Substantia nigra (tissue), 51 donors: ENCODE measurements at places on chromosomes 1 and 21.
A peak's percentile ranks its signal among the peaks of the same experiment; 100 is the strongest.

- no peak for DNase-seq
Observed at GRCh38 chr1:162230096-162230495, 146.6 kb downstream of the SPATA46 start.

- no peak for DNase-seq
Observed at GRCh38 chr1:226337276-226337875, 28.4 kb upstream of the LIN9 start.

GRCh38 chr1:46027788-46028573 lies 104.4 kb downstream of the PIK3R3 start:
- DNase-seq = no peak

DNA sequence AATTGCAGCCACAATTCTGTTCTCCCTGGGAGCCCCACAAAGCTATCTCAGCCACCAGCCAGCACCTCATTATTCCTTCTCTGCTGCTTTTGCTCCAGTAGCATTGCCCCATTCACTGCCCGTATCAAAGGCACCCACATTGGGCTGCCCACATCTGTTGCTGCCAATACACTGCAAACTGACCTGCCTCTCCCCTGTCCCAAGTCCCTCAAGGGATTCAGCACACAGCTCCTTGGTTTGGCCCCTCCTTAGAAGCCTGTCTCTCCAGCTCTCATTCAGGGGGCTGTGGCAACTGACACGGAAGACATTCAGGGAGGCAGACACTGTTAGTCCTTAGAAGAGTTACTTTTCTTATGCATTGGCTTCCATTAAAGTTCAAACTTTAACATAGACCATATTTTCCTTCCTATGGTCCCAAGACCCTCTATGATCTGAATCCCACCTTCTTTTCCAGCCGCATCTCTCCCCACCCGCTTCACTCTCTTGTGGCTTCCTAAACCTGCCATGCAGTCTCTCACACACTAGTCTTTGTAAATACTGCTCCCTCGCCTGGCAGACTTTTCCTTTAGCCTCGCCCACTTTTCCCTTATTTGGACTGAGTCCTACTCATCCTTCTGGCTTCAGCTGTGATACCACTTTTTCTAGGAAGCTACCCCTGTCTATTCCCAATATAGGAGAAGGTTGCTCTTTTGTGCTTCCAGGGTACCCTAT lies 19.3 kb upstream of the KLHDC8A start:
- DNase-seq = no peak

DNA sequence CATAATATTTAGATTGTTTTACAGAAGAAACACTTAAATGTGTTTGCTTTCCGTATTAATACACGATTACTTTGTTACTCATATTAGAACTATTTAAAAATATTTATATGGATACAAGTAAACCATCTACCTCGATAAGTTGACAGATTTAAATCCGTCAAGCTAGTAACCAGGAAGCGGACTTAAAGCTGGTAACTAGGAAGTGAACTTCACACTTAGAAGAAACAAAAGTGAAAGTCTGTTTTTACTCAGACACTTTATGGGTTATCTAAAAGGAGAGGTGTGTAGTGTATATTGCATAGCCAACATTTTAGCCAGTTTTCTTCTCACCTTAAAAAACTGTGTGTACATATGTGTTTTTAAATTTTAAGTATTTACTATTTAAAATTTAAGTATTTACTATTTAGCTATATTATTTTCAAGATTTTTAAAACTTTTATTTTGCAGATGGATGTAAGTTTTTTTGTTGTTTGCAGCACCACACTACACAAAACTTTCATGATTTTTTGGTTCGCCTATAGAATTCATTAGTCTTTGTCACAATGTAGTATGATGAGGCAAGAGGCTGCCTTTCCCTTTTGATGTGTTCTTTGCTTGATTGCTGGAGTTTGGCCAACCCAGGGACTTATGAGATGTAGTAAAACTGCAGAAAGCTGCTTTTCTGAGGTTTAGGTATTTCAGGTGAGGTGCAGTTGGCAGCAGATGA lies 2.7 kb downstream of the USP25 start:
- DNase-seq = no peak

DNA sequence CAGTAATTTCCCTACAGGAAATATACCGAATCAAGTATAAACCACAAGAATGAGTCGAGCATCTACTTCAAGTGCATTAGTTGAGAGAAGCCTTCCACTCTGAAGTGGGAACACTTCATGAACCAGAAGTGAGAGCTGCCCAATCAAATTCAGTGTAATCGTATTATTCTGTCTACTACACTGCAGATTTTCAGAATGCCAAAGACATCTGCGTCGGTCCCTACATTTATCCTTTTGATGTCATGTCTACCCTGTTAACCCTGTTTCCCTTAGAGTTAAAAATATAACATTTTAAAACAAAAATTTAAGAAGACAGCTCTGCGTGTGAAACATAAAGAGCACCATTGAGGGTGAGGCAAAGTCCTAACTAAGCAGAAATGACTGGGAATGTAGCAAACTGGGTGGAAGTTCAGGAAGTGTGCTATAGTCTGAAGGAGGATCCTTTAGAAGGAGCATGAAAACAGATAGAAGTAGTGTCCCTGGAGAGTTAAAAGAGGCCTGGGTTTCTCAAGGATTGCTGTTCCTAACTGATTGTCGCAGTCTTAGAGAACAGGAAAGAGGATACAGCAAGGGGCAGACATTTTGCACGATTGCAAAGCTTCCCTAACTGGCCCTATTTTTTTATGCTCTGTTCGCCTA lies 291.2 kb downstream of the PTPRC start:
- DNase-seq = no peak

GRCh38 chr1:229271448-229272159 lies 693 bp downstream of the RAB4A start:
- no peak for DNase-seq

GRCh38 chr1:83102630-83103071 lies 896.3 kb downstream of the TTLL7 start:
- no peak for DNase-seq

- DNase-seq = no peak
Observed at GRCh38 chr1:93471284-93471683, 23.4 kb downstream of the FNBP1L start.

- DNase-seq = no peak
Observed at GRCh38 chr1:67304023-67304422, 3.6 kb upstream of the IL12RB2 start.

DNA sequence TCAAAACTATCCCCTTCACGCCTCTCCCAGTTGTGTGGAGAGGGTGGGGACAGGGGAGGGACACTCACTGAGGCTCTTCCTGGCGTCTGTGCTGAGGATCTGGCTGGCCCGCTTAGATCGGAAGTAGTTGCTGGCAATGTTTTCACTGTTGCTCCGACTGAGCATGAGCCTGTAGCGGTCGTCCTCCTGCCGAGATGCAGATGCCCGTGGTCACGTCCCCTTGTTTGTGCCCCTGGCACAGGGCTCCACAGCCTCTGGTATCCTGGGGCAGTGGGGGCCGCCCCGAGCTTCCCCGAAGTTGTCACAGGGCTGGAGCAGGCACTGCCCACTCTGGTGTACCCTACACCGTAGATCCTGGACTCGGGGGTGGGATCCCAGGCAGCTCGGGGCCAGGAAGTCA lies 5.0 kb upstream of the DDOST start:
- DNase-seq = no peak

DNA sequence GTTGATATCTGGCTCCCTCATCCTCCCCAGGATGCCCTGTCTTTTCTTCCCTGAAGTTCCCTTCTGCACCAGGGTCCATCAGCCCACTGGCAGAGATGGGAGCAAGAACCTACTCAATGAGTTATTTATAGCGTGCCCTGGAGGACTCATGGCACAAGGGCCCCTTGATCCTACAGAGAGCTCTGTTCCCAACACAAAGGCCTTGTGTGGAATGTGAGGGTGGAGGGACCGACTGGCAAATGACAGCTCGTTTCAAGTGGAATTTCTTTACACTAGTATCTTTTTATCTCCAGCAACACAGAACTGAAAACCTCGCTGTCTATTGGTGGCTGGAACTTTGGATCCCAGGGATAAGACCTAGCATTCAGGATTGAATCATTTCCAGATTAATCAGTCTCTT lies 22.4 kb downstream of the CHI3L2 start:
- DNase-seq = no peak

- no peak for DNase-seq
Observed at GRCh38 chr1:184463680-184464079, 76.9 kb downstream of the C1orf21 start.

- no peak for DNase-seq
Observed at GRCh38 chr1:18661404-18662285, 31.0 kb downstream of the PAX7 start.

- no peak for DNase-seq
Observed at GRCh38 chr1:155957411-155957915, 16.0 kb downstream of the RXFP4 start.

DNA sequence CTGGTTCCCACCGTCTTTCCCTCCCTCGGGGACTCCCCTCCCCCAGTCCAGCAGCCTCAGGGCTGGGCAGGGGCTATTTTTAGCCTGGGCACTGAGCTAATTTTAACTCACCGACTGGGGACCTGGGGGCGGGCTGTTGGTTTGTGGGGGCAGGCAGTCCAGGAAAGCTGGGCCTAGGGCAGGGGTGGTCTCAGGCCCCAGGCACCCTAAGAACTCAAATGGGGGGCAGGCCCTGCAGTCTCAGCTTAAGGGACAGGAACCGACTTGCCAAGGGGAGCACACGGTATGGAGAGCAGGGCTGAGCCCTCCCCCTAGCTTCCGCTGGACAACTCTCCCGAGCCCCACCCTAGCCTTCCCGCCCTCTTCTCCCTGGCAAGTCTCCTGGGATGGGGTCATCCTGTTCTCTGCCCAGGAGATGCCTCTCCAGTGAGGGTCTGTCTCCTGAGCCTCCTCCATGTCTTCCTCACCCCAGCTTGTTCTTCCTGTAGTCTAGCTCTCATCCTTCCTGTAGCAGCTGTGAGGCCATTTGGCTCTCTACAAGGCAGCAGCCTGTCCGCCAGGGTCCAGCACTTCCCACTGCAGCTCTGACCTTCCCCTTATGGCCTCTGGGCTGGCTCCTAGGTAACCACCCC lies 10.1 kb downstream of the MEF2D start:
- DNase-seq = peak; percentile 36

- no peak for DNase-seq
Observed at GRCh38 chr1:248779350-248779749, 23.8 kb upstream of the LYPD8 start.

GRCh38 chr1:20717452-20718342 lies at the start of gene KIF17:
Gene KIF17, minus strand, starts transcription at chr1:20718007. Its CDS starts 301 bp downstream, at chr1:20717706.
- no peak for DNase-seq

GRCh38 chr1:214831956-214832355 lies 229.0 kb downstream of the CENPF start:
- DNase-seq = no peak

DNA sequence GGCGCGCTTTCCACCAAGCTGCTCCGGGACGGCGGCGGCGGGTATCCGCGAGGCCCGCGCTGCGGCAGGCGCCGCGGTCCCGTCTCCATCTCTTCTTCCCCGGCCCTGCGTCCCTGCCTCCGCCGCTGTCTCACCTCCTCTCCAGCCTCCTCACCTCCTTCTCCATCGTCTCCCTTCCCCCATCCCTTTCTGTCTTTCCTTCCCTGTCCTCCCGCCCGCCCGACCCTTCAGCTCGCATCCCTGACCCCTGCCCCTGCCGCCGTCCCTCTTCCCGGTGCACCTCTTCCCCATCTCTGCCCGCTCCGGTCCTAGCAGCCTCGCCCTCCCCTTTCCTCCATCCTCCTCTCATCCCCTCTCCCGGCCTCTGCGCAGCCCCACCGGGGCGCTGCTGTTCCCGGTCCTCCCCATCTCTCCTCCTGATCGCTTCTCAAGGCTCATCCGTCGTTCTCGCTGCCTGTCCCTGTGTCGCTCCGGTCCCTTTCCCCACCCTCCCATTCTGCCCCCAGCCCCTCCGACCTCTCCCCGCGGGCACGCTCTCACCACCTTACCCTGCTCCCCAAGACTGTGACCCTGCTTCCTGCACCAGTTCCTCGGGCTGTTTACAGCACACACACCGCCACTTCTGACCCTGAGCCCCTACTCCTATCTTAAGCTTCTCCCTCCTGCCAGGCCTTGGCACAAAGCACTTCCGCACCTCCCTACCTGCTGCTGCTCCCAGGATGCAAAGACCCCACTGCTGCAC lies 760 bp upstream of the NPHP4 start:
- no peak for DNase-seq

DNA sequence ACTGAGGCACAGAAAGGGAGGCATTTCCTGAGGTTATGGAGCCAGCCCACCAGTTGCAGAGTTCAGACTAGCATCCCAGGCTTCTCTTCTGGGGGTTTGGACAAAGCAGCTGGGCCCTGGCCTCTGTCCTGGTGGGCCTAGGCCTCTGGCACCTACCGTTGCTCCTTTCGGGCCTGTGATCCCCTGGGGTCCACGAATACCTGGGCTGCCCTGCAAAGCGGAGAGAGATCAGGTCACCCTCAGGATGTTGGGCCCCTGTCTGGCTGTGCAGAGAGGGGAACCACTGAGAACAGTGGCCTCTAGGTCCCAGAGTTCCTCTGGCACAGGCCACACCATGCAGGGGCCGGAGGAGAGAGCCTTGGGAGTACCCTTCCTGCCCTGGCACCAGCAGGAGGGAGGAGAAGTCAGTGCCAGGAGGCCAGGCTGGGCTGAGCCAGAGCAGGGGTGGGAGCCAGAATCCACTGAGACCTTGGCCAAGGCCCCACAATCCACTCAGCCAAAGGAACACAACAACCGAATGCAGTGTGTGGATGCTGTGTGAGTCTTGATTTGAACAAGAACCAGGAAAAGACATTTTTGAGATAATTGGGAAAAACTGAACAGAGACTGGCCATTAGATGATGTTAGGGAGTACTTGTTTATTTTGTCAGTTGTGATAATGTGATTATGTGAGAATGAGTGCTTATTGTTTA lies 8.9 kb downstream of the COL9A2 start:
- peak; percentile 20 for DNase-seq

DNA sequence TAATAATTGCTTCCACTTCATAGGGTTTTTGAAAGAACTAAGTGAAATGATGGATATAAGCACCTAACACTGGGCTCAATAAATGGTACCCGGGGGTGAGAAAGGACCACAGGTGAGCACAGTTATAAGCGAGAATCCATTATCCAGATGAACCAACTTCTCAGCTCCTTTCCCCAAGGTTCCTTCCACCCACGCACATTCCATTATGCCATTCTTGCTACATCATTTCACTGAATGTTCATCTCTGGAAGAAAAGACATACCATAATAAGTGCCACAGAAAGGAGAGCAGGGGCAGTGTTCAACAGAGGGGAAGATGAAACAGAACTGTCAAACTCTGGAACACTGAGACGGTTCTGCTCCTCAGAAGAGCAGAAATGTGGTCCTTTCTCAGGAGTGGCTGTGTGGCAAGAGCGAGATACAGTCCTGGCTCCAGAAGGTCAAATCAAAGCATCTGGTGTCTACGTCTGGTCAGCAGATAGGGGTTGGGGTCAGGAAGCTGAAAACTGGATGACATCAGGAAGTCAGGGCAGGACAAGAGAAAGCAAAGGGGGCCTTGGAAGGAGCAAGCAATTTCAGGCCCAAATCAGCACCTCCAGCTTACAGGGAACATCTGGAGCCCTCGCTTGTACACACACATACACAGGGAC lies 255.4 kb upstream of the TMEM51 start:
- no peak for DNase-seq

DNA sequence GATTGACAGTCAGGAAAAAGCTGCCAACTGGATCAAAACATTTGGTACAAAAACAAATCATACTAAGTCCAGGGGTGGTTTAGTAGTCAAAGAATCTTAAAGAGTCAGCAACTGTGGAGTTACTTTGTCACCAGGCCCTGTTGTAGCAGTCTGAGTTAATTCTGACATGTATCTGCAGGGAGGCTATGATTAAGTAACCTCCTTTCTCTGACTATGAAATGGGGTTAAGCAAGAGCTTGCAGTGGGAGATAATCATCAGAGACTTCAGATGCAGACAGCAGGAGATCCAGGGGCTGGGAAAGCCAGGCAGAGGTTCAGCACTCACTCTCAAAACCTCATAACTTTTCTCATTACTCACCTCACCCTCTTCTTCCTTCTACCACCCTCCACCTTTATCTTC lies 99.2 kb upstream of the BTG3 start:
- DNase-seq = no peak
